ENCODE measurements at places on chromosomes 3 and 15.

DNA sequence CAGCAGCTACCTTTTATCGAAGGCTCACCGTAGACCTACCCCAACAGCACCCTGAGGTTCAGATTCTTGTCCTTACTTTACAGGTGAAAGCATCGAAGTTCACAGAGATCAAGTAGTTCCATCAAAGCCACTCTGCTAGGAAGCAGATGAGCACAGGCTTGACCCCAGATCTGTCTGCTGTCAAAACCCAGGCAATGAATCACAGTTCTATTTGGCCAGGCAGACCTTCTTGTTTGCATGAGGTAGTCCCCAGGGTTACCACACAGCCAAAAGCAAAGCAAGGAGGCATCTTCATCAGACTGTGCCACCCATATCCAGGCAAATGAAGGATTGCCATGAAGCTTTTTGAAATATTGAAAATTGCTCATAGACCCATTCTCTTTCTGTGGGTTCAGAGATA is 33.0 kb downstream of the HES1 start:
- no peak for DNase-seq

DNA sequence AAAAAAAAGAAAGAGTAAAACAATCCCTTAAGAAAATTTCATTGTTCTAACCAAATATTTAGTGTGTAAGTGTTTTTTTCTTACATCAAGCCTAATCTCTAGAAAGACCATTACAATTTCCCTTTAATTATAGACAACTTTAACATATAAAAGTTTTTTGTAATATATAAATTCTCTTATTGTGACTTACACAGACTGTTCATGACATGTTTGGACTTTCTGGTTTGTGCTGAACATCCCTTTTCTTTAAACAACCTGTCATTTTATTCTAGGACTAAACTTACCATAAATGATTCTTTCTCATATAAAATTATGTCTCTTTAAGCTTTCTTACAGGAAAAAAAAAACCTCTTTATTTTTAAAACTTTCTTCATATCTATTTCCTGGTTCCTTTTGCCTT is 13.0 kb upstream of the BTLA start:
- DNase-seq: no peak

- DNase-seq: no peak
Observed at GRCh38 chr15:42037656-42038055, 16.8 kb upstream of the PLA2G4E start.

DNA sequence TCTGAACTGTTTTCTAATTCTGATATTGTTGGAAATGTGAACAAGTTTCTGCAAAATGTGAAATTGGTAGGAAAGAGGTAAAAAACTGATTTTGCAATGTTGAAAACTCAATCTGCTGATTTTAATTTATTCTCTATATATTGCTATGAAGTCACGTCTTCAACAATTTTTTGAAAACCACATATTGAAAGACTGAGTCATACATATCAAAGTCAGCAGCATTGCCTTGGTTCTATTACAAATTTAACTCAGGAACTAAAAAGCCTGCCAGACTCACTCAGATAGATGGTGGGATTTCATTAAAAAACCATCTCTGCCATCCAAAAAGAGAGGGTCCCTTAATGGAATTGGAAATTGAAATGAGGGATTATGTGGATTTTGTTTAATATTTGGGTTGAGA is 351.4 kb downstream of the CNTN3 start:
- DNase-seq: no peak

DNA sequence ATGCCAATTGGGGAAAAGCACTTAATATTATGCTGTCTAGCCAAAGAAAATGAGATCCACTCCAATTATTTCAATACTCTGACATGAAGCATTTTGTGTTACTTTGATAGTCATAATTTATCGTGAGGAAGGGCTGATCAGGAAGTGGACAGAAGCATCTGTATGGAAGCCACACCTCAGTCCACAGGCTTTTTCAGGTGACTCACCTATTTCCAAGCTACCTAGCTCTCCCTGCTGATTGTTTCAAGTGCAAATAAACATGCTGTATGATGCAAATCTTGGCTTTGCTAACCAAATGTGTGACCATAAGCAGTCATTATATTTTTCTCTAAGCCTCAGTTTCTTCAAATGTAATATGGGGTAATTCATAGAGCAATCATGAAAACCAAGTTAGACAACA is 30.8 kb upstream of the CPB1 start:
- no peak for DNase-seq

GRCh38 chr3:192636517-192637444 is 90.6 kb downstream of the FGF12 start:
- no peak for DNase-seq

DNA sequence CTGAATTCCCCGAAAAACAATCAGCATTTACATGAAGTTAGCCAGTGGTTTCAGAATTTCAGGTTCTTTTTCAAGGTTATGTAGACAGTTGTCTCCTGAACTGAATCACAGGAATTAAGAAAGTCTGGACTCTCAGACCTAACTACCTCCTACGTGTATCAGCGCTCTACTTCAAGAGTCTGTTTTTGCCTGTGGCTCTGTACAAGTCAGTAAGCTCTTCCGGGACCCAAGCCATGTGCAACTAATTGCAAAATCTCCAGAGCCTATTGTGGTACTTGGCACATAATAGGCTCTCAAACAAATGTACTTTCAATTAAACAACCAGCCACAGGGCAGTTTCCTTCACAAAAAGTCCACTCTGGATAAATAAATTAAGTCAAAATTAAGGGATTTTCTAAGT is 414.2 kb downstream of the PDCD6IP start:
- no peak for DNase-seq

DNA sequence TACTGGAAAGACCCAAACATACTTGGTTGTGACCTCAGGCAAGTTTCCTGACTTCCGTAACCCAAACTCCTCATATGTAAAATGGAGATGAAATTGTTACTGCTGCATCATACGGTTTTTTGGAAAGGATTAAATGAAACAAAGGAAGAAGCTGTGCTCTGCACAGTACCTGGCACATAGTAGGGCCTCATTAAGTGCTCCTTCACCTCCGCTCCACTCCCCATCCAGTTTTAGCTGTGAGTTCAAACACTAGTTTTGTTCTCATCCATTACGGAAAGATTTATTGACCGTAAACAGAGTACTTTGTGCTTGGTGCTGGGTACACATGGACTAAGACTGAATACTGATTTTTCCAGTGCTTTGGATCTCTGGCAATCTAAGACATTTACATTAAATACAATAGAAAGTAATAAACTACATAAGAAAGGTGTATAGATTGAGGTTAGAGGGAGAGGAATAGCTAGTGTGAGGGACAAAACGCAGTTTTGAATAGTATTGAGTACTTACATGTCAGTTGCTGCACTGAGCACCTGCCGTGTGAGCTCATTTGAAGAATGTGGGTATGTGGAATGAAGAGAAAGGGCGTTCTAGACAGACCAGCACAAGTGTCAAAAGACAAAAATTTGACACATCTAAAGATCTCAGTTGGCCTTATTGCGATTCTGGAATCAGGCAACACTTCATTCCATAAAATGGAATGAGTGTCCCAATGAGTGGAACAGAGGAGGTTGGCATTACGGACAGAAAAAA is 594 bp upstream of the ICE2 start:
- no peak for DNase-seq

DNA sequence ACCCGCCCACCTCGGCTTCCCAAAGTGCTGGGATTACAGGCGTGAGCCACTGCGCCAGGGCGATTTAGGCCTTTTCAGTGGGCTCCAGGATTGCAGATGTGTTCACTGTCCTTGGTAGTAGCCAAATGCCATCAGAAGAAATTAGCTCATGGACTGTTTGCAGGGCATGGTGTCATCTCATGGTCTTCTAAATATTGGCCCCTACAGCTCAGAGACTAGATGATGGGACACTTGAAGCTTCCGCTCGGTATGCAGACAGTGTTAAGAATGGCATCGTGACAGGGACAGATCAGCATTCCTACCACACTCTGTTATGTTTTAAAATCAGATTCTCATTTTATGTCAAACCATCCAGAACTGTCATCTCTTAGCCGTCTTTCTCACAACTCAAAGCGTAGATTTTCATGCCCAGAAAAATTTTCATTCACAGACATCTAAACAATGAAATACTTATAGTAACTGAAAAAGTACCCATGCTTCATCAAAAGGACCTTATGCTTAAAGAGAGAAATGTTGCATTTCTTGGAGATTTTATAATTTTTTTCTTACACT is 24.9 kb downstream of the SLCO3A1 start:
- no peak for DNase-seq

DNA sequence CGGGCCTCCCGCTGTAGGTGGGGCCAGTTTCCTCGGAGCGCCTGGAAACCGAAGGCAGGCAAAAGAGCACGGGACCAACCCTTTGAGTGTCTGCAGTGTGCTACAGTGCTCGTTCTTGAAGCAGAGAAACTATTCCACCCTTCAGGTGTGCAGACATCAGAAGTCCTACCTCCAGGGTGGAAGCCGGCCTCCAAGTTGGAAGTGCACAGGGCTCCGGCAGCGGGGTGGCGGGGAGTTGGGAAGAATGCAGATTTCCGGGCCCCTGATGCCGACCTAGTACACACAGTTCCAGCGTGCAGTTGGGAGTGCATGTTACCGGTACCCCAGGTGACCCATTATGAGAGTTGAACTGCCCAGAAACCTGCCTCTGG is 3.0 kb downstream of the KLF13 start:
- no peak for DNase-seq

DNA sequence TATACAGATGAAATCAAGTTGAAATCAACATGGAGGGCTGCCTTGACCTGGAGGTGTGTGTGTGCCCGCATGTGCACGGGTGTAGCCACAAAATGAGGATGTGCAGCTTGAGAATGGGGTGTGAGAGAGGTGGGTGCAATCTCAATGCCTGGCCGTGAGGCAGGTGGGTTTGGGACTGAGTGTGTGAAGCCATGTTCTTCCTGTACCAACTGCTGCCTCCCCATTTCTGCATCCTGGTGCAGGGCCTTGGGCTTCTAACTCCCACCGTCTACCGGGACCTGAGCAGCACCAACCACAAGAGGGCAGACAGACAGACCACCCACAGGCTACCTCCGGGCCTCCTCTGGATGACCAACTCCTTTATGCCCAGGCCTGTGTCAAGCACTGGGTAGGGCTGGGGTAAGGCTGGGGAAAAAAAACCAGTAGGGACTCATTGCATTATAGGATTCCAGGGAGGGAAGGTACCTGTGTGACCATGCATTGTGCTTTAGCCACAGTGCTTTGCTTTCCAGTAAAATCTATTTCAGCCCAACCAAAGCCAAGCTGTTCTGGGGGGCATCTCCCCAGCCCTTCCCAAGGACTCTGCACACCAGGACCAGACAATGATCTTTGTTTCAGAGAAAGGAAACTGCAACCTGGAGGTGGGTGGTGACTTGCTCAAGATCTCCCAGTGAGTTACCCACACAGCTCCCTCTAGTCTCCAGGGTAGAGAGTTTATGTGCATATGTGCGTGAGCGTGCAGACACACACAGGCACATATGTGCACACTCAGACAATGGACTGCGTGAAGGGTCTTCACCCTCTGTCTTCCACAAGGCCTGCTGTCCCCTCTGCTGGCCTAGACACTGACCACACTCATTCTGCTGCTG is 162.2 kb upstream of the TLE3 start:
- DNase-seq: no peak

DNA sequence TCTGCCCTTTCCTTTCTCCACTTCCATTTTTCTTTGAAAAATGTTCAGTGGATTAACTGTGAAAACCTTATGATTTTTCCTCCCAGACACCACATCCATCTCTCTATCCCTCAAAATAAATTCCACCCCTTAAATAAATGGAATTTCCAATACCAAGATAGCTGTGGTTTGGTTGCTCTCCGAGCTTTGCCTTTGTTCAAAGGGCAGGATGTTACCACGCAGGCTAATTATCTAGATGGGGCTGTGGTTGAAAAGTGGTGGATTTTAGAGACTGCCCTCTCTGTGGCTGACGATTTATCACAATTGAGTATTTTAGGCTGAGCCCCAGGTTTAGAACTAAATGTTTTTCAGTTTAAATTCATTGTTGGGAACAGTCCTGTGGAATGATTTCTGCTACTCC is 36.9 kb upstream of the CMSS1 start:
- no peak for DNase-seq

GRCh38 chr3:195068084-195069080 is 202.6 kb downstream of the XXYLT1 start:
- no peak for DNase-seq

GRCh38 chr3:190658106-190658505 is 144.2 kb downstream of the IL1RAP start:
- no peak for DNase-seq

GRCh38 chr15:45200799-45201556 is 13.2 kb upstream of the SHF start:
- no peak for DNase-seq

- no peak for DNase-seq
Observed at GRCh38 chr3:139906418-139906817, 28.6 kb upstream of the CLSTN2 start.

DNA sequence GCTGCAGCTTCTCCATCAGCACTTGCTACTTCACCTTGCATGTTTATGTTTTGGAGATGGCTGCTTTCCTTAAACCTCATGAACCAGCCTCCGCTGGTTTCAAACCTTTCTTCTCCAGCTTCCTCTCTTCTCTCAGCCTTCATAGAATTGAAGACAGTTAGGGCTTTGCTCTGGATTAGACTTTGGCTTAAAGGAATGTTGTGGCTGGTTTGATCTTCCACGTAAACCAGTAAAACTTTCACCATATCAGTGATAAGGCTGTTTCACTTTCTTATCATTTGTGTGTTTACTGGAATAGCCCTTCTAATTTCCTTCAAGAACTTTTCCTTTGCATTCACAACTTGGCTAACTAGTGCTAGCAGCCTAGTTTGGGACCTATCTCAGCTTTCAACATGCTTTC is 11.7 kb upstream of the GNAT1 start:
- no peak for DNase-seq

DNA sequence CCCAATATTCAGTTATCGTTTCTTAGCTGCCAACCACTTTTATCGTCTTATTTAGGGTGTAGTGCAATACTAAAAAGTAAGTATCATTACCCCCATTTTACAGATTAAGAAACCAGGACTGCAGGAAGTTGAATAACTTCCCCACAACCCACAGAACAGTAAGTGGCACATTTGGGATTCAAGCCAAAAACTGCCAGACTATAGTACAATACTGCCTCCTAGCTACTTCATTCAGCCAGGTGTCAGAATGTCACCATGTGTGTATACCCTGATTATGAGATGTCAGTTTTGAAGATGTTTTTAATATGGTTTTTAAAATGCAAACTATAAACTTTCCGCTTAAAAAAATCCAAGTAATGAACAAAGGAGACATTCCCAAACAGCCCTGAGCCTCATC is 74.2 kb upstream of the PROK2 start:
- DNase-seq: no peak

DNA sequence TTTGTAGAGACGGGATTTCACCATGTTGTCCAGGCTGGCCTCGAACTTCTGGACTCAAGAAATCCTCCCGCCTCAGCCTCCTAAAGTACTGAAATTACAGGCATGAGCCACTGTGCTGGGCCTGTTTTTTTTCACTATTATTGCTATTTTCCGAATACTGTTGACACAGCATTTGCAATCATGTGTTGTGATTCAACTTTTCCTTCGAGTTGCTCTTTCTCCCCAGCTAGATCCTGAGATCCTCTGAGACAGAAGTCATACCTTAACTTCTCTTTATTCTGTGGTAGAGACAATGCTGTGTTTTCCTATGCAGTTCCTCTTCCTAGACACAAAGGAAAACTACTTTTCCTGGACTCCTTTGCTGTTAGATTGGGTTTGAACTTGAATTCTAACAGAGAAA is 46.4 kb upstream of the USP3 start:
- DNase-seq: no peak
